ENCODE measurements at places on chromosomes 5 and 9.

GRCh38 chr5:18314192-18314778 lies 680.0 kb downstream of the TAF11L14 start:
- DNase-seq = no peak

DNA sequence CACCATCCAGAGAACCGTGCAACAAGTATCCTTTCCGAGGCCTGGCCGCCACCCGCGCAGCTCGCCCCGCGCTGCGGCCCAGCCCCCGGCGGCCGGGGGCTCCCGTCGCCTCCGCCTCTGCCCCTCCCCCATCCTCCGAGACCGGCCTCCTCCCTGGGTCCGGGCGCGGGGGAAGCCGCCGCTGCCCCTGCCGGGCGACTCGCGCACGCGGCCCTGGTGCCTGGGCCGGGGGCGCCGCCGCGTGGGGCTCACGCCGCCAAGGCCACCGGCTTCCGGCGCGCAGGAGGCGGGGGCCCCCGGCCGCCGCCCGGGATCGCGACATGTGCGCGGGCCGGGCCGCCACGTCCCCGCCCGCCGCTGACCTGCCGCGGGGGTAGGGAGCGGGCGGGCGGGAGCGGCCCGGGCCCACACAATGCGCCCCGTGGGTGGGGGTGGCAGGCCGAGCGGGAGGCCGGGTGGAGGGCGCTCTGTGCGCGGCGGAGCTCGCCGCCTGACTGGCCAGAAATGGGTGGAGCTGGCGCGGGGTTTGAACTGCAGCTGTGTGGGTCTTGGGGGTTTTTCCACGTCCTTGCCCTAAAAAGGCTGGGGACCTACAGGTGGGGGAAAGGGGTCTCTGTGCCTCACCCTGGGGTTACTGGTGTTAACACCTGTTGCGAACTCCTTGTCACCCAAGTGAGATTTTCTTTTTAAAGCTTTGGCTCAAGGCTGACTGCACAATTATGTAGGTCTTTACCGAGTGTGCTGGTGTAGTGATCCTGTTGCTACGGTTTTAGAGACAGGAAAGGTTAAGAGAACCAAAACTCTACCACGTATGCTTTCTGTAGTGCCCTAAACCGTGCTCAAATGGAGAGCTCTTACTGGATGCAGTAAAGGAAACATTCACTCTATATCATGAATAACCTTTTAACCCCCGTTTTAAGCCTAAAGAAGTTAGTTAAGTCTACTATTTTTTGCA lies 32.3 kb downstream of the TNPO1 start:
- DNase-seq = no peak

DNA sequence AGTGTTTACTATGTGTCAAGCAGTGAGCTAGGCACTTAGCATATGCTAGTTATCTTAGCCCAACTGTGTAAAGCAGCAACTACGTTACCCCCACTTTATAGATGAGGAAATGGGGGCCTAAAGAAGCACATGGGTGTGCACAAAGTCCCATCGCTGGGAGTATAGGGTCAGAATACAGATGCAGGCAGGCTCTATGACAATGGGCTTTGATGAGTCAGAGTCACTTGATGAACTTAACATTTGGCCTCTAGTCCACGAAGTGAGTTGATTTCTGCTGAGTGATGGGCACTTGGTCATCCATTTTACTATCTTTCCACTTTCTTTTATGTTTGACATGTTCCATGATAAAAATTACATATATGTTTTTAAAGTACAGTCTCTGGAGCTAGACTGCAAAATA lies 204.3 kb downstream of the TRIM32 start:
- no peak for DNase-seq

- DNase-seq = no peak
These were observed 211.6 kb downstream of the ATP10B start for GRCh38 chr5:160640406-160640805.

GRCh38 chr5:159061179-159061796 lies 38.4 kb downstream of the EBF1 start:
- no peak for DNase-seq

GRCh38 chr9:114011313-114011712 lies 66.8 kb downstream of the AMBP start:
- no peak for DNase-seq

- no peak for DNase-seq
These were observed 99.2 kb downstream of the SPOCK1 start for GRCh38 chr5:137399911-137400310.

DNA sequence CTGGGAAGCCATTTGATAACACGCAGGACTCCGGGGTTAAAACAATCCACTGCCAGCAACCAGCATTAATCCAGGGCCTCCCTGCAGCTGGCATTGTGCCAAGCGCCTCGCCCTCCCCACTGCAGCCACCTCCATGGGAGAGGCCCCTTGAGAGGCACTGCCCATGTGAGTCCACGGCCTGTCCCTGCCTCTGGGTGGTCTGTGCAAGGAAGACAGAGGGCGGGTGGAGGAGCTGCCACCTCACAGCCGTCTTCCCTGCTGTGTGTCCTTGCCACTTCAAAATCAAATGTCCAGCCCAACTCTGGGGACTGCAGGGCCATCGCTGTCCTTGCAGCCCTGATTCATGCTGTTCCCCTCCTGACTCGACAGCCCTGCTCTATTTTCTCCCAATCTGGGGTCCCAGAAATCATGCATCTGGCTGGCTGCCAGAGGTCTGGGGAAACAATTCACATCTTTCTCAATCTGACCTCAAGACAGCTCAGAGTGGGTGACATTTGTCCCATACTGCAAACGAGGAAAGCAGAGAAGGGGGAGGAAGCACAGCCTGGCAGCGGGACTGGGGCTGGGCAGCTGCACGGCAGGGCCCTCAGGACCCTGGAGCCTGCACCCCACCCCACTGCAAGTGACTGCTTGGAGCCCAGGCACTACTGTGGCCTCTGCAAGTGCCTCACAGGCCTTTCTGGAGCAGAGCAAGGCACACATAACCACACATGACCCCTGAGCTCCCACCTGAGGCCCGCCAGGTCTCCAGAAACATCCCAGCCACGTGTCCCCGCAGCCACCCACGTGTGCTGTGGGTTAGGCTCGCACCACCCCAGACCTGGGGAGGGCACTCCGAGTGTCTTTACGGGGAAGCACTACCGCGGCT lies 15.7 kb downstream of the BRD3OS start:
- no peak for DNase-seq

- no peak for DNase-seq
These were observed 61.7 kb downstream of the HSPA4 start for GRCh38 chr5:133113331-133114061.

- no peak for DNase-seq
These were observed 198.5 kb downstream of the FBN2 start for GRCh38 chr5:128339585-128339984.

Data from CD4-positive, alpha-beta memory T cell (primary cell).